ENCODE measurements at places on chromosomes 12 and 14. TPM values are rescaled to one million over a fixed set of nuclear protein-coding genes. Genes with fewer than 3 reads are reported as not detected.

DNA sequence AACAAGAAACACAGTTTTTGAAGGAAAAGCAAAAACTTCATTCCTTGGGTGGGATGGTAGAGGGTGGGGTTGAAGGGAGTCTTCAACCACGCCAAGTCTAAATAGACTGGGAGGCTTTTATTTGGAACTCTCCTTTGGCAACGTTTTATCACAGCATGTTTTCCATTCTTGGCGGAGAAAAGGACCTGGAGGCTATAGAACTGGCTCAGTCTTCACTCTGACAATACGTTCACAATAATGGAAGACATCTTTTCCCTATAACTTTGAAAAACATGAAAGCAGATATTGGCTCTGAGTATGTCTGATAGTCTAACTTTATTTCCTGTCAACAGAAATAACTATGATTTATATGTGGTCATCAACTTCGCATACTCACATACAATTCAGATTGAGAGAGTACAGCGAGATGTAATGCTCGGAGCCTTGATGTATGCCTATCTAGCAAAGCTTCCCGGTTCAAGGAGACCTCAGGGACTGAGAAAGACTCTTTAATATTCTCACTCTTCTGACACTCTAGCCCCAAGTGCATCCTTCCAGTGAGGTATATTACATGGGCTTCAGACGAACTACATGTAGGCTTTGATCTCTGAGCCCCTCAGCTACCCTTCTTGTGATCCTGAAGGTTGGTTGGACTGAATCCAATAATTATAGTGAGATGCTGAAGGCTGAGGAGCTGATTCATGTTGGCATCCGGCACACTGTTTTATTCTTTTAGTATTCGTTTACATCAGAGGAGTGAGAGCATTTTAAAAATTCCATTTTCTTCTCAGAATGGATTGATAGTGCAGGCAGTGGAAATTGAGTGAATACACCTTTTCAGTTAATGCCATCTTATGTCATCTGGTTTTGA is 14.0 kb downstream of the TMEM30B start:
- no peaks in the 10 kb centered on the region for H3K4me1 ChIP-seq
- DNase-seq: no peak
- H3K4me3 ChIP-seq: no peak overlapping the region

GRCh38 chr14:52825085-52825484 is 33.7 kb upstream of the GNPNAT1 start:
- no peaks in the 10 kb centered on the region for H3K4me1 ChIP-seq
- H3K36me3 ChIP-seq: no peaks in the 10 kb centered on the region
- no peak overlapping the region for H3K27ac ChIP-seq
- H3K4me3 ChIP-seq: no peak overlapping the region
- no peak for DNase-seq

- H3K4me1 ChIP-seq: no peaks in the 10 kb centered on the region
- H3K27me3 ChIP-seq: no peaks in the 10 kb centered on the region
- H3K27ac ChIP-seq: no peak overlapping the region
- H3K36me3 ChIP-seq: no peaks in the 10 kb centered on the region
- no peak overlapping the region for H3K4me3 ChIP-seq
- DNase-seq: no peak
Observed at GRCh38 chr14:84401631-84402030, 1128.3 kb upstream of the FLRT2 start.

DNA sequence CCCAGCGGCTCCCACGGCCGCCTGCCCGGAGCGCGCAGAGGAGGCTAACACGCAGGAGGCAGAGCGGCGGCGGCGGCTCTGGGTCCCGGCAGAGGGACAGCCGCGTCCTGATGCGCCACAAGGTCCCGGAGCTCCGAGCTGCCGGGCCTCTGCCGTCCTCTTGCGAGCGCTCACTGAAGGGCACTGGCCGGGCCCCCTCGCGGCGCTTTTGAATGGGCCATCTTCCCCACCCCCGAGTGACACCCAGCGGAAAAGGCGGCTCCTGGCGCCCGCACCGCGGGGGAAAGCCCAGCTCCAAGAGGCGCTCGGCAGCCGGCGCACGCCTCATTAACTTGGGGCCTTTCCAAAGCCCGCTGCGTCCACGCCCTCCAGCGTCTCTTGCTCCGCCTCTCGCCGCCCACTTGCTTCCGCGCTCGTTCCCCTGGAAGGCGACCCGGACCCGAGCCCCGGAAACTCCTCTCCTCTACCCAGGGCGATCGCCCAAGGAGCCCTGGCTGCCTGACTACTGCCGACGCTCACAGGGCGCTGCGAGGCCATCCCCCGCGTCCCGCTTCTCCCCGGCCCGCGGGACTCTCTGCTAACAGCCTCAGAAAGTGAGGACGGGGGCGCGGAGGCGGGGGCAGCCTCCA is at the start of gene PHLDA1:
Gene PHLDA1, minus strand, starts transcription at position 363 of the 629 bp plus-strand sequence.
- no peaks in the 10 kb centered on the region for H3K36me3 ChIP-seq
- DNase-seq: peak; percentile 69
- H3K4me1 ChIP-seq: no peaks in the 10 kb centered on the region
- no peaks in the 10 kb centered on the region for H3K27me3 ChIP-seq
- H3K27ac ChIP-seq: peak within 1 kb of the TSS; percentile 95

The KRT2 gene
- not detected for total RNA-seq

The PTPRO gene
- total RNA-seq: 0.11 TPM

- DNase-seq: no peak
- H3K36me3 ChIP-seq: no peaks in the 10 kb centered on the region
- no peaks in the 10 kb centered on the region for H3K4me1 ChIP-seq
- H3K27ac ChIP-seq: peak overlapping the region; percentile 43
Observed at GRCh38 chr12:19909418-19909817, 458.9 kb upstream of the PDE3A start.

The PTGDR gene
- total RNA-seq: 13.4 TPM

- no peaks in the 10 kb centered on the region for H3K36me3 ChIP-seq
- no peak for DNase-seq
- no peaks in the 10 kb centered on the region for H3K4me1 ChIP-seq
Observed at GRCh38 chr12:22856178-22856577, 231.2 kb downstream of the ETNK1 start.

GRCh38 chr12:93015871-93016751 is 87.0 kb upstream of the EEA1 start:
- H3K27ac ChIP-seq: no peak overlapping the region
- H3K36me3 ChIP-seq: no peaks in the 10 kb centered on the region
- no peaks in the 10 kb centered on the region for H3K4me1 ChIP-seq
- no peak overlapping the region for H3K4me3 ChIP-seq

- H3K36me3 ChIP-seq: no peaks in the 10 kb centered on the region
- H3K27ac ChIP-seq: no peak overlapping the region
- H3K27me3 ChIP-seq: no peaks in the 10 kb centered on the region
- no peak overlapping the region for H3K4me3 ChIP-seq
- no peaks in the 10 kb centered on the region for H3K4me1 ChIP-seq
Observed at GRCh38 chr14:69315301-69315700, 55.3 kb downstream of the GALNT16 start.

- no peak overlapping the region for H3K4me3 ChIP-seq
- no peak overlapping the region for H3K27ac ChIP-seq
- H3K4me1 ChIP-seq: no peaks in the 10 kb centered on the region
- H3K27me3 ChIP-seq: no peaks in the 10 kb centered on the region
Observed at GRCh38 chr14:40280652-40281051, 848.4 kb upstream of the FBXO33 start.

The DHH gene
- 31.5 TPM for total RNA-seq

GRCh38 chr12:25004447-25004846 is 55.5 kb upstream of the BCAT1 start:
- H3K4me3 ChIP-seq: no peak overlapping the region
- no peaks in the 10 kb centered on the region for H3K4me1 ChIP-seq
- H3K27me3 ChIP-seq: no peaks in the 10 kb centered on the region
- no peak overlapping the region for H3K27ac ChIP-seq
- no peaks in the 10 kb centered on the region for H3K36me3 ChIP-seq

GRCh38 chr12:43914923-43915468 is 79.1 kb downstream of the TMEM117 start:
- DNase-seq: no peak
- H3K4me1 ChIP-seq: no peaks in the 10 kb centered on the region
- H3K36me3 ChIP-seq: no peaks in the 10 kb centered on the region
- no peaks in the 10 kb centered on the region for H3K27me3 ChIP-seq

GRCh38 chr12:131855521-131856142 is 27.4 kb downstream of the MMP17 start:
- no peaks in the 10 kb centered on the region for H3K27me3 ChIP-seq
- H3K27ac ChIP-seq: no peak overlapping the region
- no peak for DNase-seq
- no peaks in the 10 kb centered on the region for H3K36me3 ChIP-seq

DNA sequence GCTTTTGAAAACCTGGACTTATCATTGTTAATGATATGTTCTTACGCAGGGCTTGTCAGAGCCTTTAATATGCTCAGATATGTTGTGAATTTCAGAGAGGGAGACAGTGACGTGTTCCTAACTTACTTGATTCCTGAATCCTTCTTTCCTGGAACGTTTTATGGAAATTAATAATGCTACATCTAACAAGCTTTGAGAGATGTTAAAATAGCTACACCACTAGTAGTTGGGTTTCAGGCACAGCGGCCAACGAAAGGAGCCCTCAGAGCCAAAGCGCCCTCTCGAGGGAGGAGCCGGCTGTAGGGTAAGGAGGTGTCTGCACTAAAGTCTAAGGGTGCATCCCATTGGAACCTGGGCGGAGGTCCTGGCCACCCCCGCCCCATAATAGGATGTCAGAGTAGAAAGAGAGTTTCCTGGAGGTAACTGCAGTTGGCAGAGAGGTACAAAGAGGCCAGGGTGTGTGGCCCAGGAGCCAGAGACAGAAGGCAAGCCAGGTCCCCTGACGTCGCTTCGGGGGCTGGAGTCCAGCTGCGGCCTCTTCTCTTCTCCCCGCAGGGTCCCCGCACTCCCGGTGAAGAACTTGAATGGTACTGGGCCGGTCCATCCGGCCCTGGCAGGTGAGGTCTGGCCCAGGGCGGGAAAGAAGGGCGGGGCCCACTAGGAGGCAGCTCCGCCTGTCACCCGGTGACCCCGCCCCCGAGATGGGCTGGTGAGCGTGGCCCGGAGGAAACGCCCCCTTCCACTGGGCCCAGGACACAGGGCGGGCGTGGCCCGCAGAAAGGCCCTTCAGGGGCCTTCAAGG is 36.3 kb downstream of the DTX1 start:
- peak overlapping the region; percentile 44 for H3K4me3 ChIP-seq
- no peaks in the 10 kb centered on the region for H3K36me3 ChIP-seq
- H3K4me1 ChIP-seq: no peaks in the 10 kb centered on the region
- H3K27me3 ChIP-seq: no peaks in the 10 kb centered on the region

DNA sequence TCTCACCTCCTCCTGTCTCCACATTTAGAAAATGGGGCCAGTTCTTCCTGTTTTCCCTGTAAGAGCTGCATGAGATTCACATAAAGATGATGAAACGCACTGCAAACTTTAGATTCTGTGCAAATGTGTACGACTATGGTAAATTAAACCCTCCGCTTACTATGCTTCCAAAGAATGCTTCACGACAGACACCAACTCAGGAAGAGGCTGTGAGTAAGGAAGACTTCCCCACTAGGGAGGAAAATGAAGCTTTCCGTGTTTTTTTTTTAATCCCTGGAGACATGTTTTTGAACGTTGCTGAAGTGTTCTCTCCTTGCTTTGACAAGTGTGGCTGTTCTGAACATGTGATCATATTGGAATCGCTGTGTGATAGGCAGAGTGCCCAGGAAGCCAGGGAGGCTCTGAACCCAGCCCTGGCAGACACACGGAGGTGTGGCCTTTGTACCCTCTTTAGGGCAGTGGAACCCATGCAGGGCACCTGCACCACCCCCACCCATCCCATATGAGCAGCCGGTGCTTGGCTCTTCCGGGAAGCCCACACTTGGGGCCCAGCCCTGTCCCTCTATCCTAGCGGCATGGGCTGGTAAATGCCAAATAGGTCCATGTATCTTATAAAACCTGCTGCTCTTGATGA is 7.5 kb upstream of the SYNE3 start:
- H3K36me3 ChIP-seq: no peaks in the 10 kb centered on the region
- H3K27me3 ChIP-seq: no peaks in the 10 kb centered on the region
- peaks cover 56% of the 10 kb centered on the region for H3K4me1 ChIP-seq
- no peak overlapping the region for H3K4me3 ChIP-seq

The ADAM20 gene
- 4.6 TPM for total RNA-seq

The KRT86 gene
- 0.96 TPM for total RNA-seq

DNA sequence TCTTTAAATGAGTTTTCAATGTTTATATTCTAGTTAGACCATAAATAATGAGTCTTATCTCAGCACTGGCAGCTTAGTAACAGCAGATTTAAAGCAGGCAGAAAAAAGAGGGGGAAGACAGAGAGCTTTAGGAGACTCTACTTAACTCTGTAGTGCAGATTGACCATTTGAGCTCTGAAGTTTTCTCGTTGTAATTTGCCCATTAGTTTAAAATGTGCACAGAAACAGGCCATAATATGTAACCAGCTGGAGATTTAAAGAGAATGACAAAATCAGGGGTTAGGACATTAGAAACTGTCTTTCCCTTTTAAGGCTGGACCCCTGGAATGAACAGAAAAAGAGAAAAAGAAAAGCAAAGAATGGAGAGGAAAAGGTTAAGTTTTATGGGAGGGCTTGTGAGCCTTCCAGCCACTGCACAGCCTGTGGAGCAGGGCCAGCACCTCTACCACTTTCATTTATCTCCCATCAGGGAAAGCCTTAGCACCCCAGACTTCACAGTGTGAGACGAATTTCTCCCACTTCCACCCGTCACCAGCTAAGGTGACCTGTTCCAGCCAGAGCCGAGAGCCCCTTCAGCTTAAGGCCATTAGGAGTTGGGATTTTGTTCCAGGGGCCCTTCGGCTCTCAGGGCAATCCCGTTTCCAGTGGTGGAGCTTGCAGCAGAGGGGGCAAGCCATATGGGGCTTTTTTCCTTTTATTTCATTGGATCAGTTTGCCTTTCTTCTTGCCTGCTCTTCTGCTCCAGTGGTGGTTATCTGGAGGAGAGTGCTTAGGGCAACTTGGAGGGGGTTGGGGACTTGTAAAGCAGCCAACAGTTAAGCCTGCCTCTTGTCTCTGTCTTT is 8.0 kb downstream of the IL22 start:
- no peaks in the 10 kb centered on the region for H3K36me3 ChIP-seq
- no peaks in the 10 kb centered on the region for H3K27me3 ChIP-seq
- no peak for DNase-seq
- no peak overlapping the region for H3K4me3 ChIP-seq
- H3K27ac ChIP-seq: no peak overlapping the region

DNA sequence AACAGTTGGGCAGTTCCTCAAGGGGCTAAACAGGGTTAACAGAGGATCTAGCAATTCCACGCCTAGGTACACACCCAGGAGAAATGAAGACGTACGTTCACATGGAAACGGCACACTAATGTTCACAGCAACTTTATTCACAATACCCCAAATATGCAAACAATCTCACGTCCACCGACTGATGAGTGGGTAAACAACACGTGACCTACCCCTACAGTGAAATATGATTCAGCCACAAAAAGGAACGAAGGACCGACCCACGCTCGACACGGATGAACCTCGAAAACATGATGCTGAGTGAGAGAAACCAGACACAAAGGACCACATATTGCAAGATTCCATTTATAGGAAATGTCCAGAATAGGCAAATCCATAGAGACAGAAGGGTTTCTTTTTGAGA is 112.7 kb downstream of the NCOR2 start:
- H3K4me1 ChIP-seq: peaks cover 45% of the 10 kb centered on the region
- DNase-seq: no peak
- no peaks in the 10 kb centered on the region for H3K27me3 ChIP-seq
- H3K27ac ChIP-seq: peak overlapping the region; percentile 91

DNA sequence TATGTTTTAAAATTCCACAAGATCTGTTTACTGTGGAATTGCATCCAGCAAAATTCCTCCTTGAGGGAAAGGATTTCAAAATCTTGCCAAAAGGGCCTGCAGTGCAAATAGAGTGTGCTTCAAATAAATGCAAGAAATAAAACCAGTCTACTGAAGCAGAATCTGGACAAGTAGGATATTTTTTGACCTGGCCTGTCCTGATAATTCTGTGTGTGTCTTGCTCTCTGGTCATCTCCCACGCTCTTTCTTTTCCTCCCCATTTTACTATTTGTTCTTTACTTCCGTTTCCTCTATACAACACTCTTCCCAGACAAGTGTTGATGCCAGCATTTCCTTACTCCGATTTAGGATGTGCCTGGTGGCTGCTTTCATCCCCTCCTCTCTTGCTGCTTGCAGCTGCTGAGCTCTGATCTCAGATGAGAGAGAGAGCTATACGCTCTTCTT is 115.9 kb downstream of the GPR135 start:
- no peak for DNase-seq
- H3K4me3 ChIP-seq: no peak overlapping the region
- no peaks in the 10 kb centered on the region for H3K4me1 ChIP-seq
- H3K36me3 ChIP-seq: peaks cover 6% of the 10 kb centered on the region
